CD4-positive, alpha-beta T cell treated with Interleukin-12 subunit alpha and Interleukin-12 subunit beta, for 1 hour (primary cell): ENCODE measurements at places on chromosomes 1 and 21.
A peak's percentile ranks its signal among the peaks of the same experiment; 100 is the strongest.

DNA sequence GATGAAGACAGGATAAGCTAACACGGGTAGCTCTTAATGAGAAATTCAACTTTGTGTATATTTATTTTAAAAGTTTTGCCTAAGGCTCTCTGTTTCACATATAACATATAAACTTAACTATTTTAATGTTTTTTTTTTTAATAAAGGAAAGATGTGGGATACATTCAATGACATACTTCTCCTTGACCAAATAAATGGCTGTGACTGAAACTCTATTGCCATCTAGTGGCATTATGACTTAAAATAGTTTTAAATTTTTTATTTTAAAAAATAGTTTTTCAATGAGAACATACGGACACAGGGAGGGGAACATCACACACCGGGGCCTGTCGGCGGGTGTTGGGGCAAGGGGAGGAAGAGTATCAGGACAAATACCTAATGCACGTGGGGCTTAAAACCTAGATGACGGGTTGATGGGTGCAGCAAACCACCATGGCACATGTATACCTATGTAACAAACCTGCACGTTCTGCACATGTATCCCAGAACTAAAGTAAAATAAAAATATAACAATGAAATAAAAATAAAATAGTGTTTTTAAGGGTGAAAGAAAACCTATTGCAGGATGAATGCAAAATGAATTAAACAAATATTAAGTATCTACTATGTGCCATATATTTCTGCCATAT, 83.4 kb downstream of the LYST start:
- peak; percentile 24 for DNase-seq

DNA sequence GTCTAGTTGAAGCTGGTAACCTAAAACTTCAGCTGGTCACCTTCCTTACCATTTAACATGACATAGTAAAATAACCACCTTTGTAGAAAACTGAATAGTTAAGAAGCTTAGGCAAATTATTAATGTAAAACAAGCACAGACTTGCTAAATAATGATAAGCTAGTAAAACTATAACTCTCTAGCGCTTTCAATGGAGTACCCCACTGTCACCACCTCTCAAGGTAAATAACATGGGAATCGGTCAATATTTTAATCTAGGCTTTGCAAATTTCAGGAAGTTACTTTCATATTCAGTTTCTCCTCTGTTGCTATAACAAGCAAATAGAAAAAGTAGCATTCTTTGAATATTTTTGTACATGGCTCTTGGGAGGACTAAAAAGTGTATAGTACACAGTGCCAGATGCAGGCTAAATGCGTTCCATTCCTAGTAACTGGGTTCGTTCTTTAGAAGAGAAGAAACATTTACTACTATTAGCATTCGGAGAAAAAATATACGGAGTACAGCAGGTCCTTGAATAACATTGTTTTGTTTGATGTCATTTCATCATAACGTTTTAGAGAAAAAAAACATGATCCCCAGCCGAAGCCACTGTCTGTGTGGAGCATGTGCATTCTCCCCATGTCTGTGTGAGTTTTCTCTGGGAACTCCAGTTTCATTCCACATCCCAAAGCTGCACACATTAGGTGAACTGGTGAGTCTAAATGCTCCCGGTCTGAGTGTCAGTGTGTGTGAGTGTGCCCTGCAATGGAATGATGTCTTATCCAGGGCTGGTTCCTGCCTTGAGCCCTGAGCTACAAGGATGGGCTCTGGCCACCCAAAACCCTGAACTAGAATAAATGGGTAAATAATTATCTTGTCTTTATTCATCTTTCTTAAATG, 52.5 kb downstream of the EPRS1 start:
- DNase-seq = no peak

DNA sequence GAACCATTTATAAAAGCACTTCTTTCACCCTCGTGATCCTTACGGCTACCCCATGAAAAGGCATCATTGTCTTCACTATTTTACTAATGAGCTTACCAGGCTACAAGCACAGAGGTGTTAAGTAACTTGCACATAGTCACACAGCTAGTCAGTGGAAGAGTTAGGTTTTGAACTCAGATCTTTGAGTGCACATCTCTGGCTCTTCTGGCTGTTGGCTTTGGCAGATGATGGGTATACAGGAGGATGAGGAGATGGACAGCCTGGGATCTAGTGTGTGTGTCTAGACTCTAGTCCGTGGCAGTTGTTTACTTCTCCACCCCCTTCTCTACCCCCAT, 11.6 kb downstream of the VANGL2 start:
- no peak for DNase-seq

GRCh38 chr1:14323568-14324247, 274.8 kb upstream of the KAZN start:
- no peak for DNase-seq

DNA sequence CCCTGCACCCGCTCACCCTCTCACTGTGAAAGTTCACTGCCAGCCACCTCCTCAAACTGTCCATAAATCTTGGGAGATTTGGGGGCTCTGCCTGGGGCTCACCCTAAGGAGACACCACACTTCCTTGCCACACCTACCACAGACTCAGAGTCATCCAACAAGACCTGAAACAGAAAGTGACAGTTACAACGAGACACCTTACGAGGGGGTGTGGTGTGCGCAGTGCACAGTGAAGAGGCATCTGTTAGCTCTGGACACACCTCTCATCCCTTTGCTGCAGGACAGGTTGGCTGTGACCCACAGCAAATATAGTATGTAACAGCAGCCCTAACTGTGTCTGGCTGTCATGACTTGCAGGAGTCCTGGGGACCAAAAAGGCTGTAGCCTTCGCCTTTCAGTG, 190.2 kb downstream of the NR5A2 start:
- no peak for DNase-seq

DNA sequence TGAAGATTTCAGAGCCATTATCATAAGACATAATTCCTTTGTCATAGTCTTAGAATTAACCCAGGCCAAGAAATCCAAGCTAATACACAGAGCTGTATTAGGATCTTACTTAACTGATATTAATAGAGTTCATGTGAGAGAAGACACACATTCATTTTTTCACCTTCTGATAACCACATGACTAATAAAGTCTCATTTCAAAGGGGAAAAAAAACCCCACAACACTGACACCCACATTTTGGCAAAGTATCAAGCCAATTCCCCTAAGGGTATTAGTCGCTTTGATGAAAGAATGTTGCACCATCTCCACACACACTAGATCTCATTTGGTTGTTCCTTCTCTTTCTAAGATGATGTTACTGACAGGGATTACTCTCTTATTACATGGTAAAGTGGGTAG, 344.4 kb upstream of the ESRRG start:
- no peak for DNase-seq

DNA sequence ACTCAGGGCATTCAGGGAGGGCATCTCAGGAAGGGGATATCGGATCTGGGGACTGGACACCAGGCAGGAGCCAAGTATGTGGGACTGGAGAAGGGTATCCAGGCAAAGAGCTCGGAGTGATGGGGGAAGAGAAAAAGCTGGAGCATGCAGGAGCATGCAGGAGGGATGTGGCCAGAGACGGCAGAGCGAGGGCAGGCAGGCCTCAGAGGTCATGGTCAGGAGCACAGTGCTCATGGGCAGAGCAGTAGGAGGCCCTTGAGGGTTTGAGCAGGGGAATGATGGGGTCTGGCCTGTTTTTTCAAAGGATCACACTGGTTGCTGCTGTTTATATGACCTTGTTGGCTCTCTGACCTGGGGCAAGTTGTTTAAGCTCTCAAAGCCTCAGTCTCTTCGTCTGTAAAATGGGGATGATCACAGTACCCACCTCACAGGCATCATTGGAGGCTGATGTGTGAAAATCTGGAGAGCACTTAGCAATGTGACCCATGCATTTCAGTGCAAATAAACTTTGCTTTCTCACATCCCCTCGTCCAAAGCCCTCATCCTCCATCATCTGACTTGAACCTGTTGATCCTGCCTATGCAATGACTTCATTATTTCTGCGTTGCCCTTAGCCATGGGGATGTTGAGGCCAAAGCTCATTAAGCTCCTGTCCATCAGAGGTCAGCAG, 273.1 kb downstream of the MATN1 start:
- DNase-seq = no peak

- DNase-seq = peak; percentile 73
These were observed 39.6 kb upstream of the LDLRAP1 start for GRCh38 chr1:25503551-25504426.

- DNase-seq = no peak
These were observed 335.2 kb downstream of the HHAT start for GRCh38 chr1:210663730-210664573.

- DNase-seq = no peak
These were observed 1.9 kb downstream of the SLC6A9 start for GRCh38 chr1:44029260-44029910.

DNA sequence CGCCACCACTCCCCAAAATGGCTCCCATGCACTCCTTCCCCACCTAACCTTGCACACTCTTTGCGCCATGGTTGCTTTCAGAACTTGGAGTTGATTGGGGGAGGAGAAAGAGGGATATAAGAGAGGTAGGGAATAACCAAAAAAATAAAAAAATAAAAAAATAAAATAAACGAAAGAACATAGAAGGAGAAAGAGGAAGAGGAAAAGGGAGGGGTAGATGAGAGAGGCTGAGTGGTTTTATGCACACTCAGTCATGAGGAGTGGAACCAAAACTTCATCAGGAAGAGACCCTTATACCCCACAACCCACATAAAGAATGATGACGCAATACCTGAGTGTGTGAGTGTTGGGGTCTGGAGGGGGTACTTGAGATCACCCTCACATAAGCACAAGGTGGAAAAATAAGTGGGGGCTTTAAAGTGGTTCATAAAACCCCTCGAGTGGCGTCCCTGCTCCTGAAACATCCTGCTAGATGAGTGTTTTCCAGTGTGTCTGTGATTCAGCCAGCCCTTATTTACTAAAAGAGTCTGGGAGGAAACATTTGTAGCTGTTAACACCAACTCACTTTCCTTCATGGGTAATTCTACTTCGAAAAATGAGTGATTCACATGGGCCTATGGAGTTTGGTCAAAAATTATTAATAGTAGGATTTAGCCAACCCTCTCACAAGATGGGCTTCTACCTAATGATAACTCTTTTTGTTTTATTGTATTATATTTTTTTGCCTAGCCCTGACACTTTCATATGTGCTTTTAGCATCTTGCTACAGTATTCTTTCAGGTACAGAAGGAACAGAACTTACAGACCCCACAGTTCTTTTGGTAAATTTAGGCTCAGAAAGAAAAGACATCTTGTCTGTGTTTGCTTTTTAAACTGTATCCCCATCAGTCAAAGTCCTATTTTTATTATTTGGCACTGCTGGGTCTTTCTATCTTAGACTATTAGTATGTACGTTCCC, 5.2 kb downstream of the SLAMF1 start:
- no peak for DNase-seq

- DNase-seq = no peak
These were observed 86.0 kb downstream of the CASZ1 start for GRCh38 chr1:10710489-10710888.

DNA sequence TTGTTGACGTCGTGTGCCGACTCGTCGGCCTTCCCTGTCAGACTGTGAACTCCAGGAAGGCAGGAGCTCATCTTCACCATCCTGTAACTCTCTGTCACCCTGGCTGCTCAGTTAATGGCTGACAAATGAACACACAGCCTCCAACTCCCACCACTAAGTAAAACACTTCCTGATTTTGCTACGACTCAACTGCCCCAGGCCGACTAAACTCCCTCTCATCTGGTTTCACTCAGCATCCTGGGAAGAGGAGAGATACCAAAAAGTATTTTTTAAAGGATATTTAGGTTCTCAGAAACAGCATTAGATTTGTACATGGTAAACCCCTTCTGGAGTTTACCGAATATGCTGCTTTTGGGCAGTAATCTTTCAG, 18.2 kb upstream of the LHX4 start:
- no peak for DNase-seq

DNA sequence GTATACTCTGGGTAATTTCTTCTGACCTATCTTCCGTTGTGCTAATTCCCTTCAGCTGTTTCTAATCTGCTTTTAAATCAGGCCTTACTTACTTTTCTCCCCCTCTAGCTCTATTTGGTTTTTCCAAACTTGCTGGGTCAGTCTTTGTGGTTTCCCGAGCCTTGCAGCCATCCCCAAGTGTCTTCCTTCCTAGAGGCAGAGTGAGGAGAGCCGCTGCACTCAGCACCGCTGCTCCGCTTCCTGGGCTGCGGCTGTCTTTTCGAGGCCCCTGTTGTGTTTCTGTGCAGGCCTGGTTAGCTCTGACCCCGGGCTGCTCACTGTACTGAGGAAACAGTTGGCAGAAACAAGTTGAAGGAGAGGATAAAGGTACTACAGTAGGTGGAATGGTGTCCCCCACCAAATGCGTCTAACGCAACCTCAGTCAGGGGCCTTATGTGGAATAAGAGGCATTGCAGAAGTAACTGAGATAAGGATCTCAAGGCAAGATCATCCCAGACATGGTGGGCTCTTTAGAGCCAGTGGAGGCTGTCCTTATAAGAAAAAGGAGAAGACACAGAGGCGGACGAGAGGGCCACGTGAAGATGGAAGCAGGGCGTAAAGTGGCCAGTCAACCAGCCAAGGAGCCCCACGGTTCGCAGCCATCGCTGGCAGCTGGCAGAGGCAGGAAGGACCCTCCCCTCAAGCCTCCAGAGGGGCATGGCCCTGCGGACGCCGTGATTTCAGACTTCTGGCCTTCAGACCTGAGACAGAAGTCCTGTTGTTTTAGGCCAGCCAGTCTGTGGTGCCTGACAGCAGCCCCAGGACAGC, 10.5 kb downstream of the WNT9A start:
- DNase-seq = no peak

DNA sequence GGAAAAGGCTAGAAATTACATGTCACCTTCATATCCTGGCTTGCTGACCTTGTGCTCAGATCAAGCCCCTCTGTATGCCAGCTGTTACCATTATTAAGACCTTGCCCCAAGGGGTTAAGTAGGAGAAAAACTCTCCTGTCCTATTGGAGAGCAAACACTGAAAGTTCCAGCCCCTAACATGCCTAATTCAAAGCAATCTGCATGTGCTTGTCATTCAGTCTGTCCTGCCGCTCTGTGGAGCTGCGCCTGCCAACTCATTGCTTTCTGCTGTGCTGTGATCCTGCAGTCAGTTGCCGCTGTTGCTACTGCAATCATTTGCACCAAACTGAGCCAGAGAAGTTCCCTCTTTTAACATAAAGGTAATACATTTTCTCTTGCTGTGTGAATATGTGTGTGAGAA, 113.4 kb downstream of the DISP1 start:
- DNase-seq = no peak

DNA sequence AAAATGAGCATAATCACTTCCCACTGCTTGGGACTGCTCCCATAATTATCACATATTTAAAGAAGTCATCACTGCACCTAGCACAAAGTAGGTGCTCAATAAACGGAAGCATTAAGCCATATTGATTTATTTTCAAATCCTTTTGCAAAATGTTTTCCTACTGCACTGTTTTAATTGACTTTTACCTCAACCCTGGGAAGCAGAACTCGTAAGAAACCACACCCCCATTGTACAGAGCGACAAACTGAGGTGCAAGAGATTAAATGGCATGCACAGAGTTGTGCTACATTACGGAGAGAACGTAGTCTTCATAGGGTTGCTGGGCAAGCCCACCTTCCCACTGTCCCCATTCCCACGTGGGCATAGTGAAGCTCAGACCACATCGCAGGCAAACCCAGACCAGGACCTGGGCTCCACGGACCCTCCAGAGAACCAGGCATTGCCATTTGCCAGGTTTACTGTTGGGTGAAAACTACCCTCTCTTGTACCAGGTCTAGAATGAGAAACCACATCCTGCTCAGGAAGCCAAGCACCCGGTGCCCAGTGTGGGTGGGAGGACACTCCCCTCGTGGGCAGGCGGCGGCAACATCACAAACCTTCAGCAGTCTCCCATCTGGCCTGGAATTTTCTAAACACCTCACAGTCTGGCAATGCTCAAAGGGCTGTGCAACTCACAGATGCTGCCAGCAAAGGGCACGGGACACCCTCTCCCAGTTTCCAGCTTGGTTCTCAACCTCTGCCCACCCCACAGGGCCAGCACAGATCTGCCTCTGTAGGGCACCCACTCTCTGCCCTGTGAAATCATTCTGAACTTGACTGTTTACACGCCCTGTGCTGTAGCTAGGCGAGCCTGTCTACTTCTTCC, 8.2 kb downstream of the IFFO2 start:
- peak; percentile 81 for DNase-seq
